ENCODE measurements at places on chromosomes 16 and 17. TPM values are rescaled to one million over a fixed set of nuclear protein-coding genes. Genes with fewer than 3 reads are reported as not detected.
A peak's percentile ranks its signal among the peaks of the same experiment; 100 is the strongest.

Gene NXN
- total RNA-seq: 1.1 TPM

DNA sequence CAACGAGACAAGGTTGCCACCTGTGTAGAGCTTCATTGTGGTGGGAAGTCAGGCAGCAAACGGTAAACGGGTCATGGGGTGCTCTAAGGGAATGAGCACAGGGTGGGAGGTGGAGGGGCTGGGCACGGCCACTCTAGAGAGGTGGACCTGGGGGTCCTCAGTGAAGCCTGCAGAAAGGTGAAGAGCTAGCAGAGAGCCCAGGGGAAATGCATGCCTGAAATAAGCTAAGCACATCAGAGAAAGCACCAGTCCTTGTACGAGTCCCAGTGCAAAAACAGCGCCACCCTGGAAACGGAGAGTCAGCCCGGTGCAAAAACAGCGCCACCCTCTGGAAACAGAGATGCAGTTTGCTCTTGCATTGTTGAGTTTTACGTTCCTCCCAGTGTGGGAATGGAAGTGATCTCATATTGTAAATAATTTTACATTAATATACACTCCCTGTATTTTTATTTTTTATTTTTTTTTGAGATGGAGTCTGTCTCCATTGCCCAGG, 65.0 kb downstream of the TBC1D16 start:
- no peaks in the 10 kb centered on the region for H3K36me3 ChIP-seq
- H3K27me3 ChIP-seq: no peaks in the 10 kb centered on the region

DNA sequence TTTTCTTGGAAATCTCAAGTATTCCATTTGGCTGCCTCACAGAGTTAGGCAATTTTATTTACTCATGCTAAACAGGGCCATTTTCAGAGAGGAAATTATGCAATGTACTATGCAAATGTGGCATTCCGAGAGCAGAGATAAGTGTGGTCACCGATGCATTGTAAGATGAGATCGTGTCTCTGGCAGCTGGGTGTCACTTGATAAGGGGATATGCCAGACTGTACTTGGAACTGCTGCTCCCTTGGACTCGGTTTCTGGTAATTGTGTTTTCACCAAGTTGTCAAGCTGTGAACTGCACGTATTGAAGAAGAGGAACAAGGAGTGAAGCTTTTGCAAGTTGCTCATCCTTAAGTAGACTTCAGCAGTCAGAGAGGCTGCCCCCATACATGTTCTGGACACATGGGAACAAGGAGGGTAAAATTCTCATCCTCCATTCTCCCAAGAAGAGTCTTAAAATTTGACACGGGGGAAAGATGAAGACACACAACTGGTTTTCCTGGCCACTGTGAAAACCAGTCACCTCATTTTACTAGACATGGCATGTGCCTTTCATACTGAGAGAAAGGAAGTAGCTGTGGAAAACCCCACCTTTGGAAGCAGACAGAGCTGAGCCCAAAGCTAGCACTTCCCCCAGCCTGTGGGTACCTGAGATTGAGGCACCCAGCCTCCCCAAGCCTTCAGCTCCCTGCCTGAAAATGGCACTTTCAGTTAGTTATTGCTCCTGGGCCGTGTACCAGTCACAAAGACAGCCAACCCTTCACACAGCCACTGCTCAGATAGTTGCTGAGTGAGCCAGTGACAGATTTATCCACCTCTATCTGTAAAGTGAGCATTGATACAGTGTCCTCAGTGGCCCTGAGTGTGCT, 150.7 kb downstream of the SOCS1 start:
- DNase-seq: peak; percentile 80
- H3K27me3 ChIP-seq: no peaks in the 10 kb centered on the region
- H3K36me3 ChIP-seq: no peaks in the 10 kb centered on the region
- H3K4me1 ChIP-seq: peaks cover 16% of the 10 kb centered on the region

DNA sequence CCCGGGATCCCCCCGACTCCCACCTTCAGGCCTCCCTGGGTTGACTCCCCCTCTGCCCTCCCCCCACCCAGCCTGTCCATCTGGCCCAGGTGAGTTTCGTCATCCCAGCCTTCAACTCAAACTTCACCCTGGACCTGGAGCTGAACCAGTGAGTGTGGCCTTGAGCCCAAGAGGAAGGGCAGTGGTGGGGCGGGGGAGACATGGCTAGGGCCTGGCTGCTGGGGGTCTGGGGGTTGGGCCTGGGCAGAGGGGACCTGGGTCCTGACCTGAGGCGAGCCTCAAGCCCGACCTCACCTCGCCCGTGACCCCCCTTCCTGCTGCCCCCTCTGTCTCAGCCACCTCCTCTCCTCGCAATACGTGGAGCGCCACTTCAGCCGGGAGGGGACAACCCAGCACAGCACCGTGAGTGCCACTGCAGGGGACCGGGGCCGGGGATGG, 10.9 kb downstream of the ADAM11 start:
- H3K4me3 ChIP-seq: no peak overlapping the region
- peaks cover 3% of the 10 kb centered on the region for H3K4me1 ChIP-seq
- no peak for DNase-seq
- no peaks in the 10 kb centered on the region for H3K27me3 ChIP-seq

GRCh38 chr16:24918641-24919040, 72.9 kb downstream of the SLC5A11 start:
- H3K4me3 ChIP-seq: no peak overlapping the region
- H3K4me1 ChIP-seq: no peaks in the 10 kb centered on the region
- no peaks in the 10 kb centered on the region for H3K36me3 ChIP-seq
- H3K27me3 ChIP-seq: no peaks in the 10 kb centered on the region
- DNase-seq: no peak

DNA sequence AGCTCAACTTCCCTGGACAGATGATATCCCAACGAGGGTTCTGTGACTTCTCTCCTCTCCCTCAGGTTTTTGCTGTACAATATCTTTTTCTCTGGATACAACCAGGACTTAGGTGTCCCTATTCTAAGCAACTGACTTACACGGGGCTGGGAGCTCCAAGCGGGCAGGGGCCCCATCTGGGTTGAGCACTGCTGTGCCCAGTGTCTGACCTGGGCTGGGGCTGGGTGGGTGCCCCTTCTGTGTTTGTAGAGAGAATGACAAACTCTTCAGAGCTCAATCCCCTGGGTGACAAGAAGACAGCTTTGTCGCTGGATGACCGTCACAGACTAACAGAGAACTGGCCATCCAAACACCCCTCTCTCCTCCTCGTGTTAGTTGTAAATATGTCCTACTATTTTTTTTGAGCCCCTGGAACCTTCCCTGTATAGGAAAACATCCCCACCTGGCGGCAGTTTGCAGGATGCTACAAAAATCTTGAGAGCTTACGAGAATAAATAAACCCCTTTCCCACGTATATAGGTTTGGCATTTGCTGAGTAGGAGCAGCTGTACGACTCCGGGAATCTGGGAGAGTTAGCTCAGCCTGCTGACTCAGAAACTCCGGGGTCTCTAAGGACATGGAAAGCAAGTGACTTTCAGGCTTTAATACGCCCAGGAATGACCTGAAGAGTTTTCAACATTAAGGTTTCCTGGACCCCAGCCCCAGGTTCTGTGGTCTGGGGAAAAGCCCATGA, 23.7 kb upstream of the RCVRN start:
- H3K27ac ChIP-seq: peak overlapping the region; percentile 37
- H3K36me3 ChIP-seq: peaks cover 25% of the 10 kb centered on the region
- H3K27me3 ChIP-seq: no peaks in the 10 kb centered on the region
- H3K4me3 ChIP-seq: no peak overlapping the region

DNA sequence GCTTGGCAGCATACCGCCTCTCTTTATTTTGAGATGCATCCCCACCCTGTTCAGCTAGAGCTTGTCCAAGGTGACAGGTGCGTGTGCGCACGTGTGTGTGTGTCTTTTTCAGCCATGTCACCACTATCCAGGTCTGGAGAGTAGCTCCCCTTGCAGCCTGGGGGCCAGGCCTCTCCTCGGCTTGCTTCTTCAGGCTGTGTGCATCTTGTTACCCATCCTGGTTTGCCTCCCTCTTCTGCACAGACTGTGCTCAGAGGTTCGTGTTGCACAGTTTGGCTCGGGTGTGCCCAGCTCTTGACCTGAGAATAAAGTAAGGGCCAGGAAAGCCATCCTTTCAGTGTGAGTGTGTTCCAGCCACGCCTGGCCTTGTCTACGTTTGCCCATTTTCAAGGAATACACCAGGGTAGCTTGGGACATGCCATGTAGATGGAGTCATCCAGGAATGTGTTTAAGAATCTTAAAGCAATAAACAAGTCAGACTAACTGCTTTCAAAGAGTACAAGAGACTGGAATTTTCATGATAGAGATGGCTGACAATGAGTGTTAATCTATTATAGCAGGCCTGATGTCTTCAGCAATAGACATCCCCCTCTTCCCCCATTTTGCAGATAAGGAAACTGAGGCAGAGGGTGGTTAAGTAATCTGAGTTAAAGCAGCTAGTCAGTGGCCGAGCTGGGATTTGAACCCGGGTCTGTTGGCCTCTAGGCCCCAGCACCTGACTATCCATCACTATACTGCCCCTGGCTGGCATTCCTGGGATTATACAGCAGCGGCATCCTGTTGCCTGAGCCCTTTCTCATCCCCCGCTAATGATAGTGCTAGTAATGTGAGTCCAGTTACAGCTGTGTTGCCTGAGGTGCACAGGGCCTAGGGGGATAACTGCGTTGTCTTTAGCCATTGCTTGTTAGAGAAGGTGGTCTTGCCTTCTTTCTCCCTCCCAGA, 77.9 kb downstream of the KSR1 start:
- H3K4me1 ChIP-seq: no peaks in the 10 kb centered on the region
- no peak for DNase-seq
- H3K27ac ChIP-seq: no peak overlapping the region
- H3K4me3 ChIP-seq: no peak overlapping the region

DNA sequence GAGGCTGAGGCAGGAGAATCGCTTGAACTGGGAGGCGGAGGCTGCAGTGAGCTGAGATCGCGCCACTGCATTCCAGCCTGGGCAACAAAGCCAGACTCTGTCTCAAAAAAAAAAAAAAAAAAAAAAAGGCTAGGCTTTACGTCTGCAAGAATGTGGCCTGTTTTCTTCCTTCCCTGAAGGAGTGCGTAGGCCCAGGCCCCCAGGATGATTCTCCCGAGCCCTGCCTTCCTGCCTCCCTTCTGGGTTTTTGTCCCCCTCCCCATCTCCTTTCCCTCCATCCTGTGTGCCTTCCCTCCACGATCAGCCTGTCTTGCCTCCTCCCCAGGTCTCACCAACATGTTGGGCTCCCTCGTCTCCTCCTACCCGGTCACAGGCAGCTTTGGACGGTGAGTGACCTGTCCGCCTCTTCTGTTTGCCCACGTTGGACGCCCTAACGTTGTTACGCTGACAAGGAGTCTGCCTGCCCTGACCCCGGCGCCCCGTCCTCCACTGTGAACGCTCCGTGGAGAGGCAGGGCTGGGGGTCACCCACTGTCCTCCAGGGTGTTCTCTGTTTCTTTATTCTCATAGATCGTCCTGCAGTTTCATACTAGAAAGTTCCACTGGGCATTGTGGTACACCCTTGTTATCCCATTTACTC, 15.7 kb upstream of the RNF213 start:
- no peaks in the 10 kb centered on the region for H3K4me1 ChIP-seq
- no peaks in the 10 kb centered on the region for H3K27me3 ChIP-seq
- H3K4me3 ChIP-seq: no peak overlapping the region
- H3K36me3 ChIP-seq: no peaks in the 10 kb centered on the region

Data from Karpas-422 (cell line).